Effector memory CD8-positive, alpha-beta T cell (primary cell): ENCODE measurements at places on chromosomes 12 and 14.

DNA sequence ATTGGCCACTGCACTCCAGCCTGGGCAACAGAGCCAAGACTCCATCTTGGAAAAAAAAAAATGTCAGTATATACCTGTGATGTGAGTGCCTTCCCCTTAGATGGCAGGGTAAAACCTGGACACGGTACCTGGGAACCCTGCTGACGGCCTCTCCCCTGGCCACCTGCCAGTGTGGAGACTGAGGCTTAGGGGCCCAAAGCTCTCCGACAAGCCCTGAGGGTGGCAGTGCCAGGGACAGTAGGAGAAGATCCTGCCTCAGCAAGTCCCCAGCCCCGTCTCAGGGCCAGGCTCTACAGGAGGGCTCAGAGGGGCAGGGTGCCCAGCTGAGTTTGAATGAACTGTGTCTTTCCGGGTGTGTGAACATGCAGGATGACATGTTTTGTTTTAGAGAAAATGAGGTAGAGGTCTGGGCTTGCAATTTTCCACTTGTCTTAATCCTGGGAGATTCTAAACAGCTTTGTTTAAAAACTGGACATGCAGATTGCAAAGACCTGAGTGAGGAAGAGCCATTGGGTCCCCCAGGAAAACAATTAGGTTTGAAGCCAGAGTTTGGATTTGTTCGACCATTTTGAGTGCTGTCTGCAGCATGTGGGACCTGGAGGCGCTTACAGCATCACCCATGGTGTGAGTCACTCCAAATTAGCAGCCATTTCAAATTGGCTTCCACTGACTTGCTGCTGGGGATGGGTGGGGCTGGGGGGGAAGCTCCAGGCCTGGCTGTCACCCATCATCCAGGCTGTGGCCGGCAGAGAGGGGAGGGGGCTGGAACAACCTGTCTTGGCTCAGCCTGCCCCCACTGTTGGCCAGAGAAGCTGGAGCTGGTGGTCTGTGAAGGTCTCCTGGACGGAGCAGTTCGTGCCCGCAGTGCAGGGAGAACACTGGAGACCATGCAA is 10.8 kb downstream of the TSPAN9 start:
- DNase-seq = no peak

- DNase-seq = no peak
Measured at GRCh38 chr12:113854385-113855142, 111.6 kb downstream of the RBM19 start.

DNA sequence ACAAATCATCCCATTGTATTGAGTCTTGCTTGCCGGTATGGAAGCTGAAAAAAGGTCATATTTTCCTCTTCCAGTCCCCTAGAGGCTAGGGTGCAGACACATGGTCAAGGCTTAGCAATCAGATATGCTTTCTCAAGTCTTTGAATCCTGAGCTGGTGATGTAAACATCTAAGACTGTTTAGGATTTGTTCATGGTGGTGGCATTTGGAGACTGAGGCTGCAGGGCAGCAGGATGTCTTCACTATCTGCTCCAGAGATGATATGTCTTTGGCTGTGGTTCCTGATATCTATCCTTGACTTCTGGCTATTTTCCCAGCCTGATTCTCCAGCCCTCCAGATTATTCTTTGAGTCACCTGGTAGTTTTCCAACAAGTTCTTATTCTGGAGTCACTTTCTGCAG is 50.5 kb upstream of the DACT1 start:
- no peak for DNase-seq

DNA sequence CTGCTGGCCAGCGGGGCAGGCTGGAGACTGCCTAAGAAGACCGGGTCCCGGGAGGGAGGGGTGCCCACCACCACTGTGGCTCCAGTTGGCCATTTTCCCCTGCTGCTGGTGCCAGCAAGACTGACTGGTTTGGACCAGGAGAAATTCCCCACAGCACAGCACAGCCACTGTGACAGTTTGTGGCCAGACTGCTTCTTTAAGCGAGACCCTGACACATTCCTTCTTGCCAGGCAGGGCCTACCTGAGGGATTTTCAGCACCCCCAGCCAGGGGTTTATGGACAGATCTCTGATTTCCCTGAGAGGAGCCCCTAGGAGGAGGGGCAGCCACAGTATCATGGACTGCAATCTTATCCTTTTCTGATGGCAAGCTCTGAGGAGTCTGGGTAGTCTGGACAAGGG is 15.5 kb downstream of the GLIPR1L1 start:
- DNase-seq = no peak

- no peak for DNase-seq
Measured at GRCh38 chr12:104602896-104603295, 146.1 kb downstream of the CHST11 start.

GRCh38 chr12:96902076-96902475 is 5.0 kb upstream of the NEDD1 start:
- no peak for DNase-seq

DNA sequence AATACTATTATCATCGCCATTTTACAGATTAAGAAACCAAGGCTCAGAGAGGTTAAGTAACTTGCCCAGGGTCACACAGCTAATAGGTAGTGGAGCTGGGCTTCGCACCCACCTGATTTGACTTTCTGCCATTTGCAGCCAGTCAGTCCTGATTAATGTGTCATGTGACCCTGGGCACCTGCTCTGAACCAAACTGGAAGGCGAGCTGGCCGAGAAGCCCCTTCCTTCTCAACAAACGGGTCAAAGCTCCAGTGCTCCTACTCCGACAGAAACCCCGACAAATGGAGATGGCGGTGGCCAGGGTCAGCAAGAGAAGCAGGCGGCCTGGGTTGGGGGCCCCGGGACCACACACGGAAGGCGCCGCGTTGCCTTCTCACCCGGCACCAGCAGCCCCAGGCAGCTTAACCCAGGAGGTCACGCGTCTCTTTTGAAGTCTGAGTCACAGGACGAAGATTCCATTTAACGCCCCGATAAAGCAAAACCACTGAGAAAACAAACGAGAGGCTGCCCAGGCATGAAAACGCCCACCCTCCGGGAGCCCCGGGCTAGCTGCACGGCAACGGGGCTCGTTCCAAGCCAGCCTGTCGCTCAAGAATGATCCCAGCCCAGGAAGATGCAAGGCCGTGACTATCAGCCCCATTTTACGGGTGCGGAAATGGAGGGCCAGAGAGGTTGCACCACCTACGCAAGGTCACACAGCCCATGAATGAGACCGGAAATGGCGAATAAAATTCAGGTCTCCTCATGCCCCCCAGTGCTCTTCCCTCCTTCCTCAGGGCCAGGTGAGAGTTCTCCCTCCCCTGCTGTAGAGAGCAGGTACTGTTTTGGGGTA is 124.8 kb downstream of the SCARB1 start:
- no peak for DNase-seq

DNA sequence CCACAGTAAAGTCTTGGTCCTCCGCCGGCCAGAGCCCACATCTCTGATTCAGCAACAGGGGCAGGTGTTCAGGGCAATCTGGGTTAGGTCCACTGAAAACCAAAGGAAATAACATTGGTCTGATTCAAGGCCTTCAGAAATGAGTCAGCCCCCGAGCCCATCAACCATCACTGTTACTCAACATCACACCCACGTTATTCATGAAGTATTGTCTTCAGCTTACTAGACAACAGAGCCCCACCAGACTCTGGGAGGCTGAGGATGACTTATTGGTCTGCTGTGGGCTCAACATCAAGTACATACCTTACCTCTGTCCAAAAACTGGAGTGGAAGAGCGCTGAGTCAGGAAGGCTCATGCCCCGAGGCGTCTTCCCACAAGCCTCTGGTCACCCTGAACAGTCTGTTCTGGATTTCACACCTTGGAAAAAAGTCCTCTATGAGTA is 97.5 kb downstream of the ZFP36L1 start:
- no peak for DNase-seq

GRCh38 chr12:33061844-33062243 is 165.3 kb upstream of the PKP2 start:
- DNase-seq = no peak

- no peak for DNase-seq
Measured at GRCh38 chr14:97724265-97724731, 927.1 kb downstream of the VRK1 start.

DNA sequence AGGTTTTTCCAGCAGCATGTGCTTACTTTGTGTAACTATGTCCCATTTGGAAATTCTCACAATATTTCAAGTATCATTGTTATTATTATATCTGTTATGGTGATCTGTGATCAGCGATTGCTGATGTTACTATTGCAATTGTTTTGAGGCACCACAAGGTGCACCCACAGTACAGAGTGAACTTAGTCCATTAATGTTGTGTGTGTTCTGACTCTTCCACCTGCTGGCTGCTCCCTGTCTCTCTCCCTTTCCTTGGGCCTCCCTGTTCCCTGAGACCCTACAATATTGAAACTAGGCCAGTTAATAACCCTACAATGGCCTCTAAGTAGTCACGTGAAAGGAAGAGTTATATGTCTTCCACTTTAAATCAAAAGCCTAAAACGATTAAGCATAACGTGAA is 153.9 kb downstream of the PIK3C2G start:
- no peak for DNase-seq

GRCh38 chr14:89236851-89237250 is 180.2 kb downstream of the FOXN3 start:
- no peak for DNase-seq

- DNase-seq = no peak
Measured at GRCh38 chr12:67832155-67832554, 157.1 kb upstream of the IFNG-AS1 start.

GRCh38 chr14:85991156-85991555 is 461.2 kb downstream of the FLRT2 start:
- DNase-seq = no peak

GRCh38 chr14:21990116-21990515 is 316.5 kb upstream of the OR4E1 start:
- no peak for DNase-seq

DNA sequence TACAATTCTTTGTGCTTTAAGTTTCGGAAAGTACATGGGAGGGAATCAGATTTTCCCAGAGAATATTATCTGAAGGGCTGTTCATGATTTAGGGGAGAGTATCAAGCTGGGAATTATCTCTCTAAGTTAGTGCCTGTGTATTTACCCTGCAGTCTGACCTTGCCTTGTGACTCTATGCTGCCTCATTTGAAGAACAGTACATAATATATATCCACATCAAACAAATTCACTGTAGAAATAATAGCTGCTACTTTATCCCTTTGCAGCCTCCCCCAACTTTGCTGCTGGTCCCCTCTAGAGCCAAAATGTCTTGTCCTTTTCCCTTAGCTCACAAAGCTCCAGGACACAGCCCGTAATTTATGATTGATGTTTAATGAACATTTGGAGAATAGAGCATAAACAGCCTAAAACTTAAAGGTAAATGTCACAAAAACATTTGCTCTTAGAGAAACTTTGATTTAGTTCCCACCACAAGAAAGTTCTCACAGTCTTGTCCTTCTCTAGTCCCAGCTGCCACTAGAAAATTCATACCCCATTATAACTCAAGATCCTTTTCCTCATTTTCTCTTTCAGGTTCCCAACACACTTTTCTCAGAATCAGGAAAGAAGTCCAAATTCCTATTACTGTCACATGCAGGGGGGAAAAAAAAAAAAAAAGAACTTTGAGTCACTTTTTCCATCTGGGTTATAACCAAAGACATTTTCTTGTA is 1009.6 kb downstream of the FLRT2 start:
- no peak for DNase-seq

DNA sequence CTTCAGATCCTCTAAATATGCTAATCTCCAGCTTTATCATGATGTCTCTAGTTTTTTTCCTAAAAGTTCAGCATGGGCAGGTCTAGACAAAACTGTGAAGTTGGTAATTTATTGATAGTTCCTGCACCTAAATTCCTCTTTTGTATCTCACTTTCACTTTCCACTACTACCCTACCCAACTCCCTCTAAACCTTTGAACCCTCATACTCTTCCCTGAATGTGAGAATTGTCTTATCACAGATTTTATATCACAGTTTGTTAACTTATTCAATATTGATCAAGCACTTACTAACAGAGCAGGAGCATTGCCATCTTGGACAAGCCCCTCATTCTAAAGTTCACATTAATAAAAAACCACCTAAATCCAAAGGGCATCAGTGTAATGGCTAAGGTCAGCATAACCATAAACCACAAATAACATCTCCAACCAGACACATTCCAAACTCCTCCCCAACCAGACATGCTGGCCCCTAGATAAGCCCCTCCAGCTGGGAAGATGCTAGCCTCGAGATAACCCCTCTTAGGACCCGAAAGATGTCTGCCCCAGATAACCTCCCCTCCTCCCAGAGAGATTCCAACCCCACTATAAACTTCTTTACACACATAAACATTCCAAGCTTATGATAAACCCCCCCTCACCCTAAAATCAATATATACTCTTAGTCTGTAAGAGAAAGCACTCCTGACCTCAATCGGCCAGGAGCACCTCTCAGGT is 78.7 kb downstream of the FSCB start:
- no peak for DNase-seq

DNA sequence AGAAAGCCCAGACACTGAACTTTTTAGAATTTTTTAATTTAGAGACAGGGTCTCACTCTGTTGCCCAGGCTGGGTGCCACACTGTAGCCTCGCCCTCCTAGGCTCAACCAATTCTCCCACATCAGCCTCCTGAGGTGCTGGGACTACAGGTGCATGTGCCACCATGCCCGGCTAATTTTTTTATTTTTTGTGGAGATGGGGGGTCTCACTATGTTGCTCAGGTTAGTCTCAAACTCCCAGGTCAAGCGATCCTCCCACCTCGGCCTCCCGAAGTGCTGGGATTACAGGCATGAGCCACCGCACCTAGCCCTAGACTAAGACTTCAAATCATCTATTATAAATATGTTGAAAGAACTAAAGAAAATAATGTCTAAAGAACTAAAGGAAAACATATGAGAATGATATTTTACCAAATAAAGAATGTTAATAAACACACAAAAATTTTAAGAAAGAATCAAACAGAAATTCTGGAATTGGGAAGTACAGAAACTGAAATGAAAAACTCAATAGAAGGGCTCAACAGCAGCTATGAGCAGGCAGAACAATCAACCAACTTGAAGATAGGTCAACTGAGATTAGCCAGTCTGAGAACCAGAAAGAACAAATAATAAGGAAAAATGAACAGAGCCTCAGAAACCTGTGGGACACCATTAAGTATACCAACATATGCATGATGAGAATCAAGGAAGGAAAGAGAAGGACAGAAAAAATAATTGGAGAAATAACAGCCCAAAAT is 26.2 kb upstream of the AP4S1 start:
- DNase-seq = no peak

- no peak for DNase-seq
Measured at GRCh38 chr14:35339761-35340406, 47.7 kb downstream of the PSMA6 start.

GRCh38 chr12:49673446-49674317 is 33.5 kb downstream of the FMNL3 start:
- DNase-seq = no peak

DNA sequence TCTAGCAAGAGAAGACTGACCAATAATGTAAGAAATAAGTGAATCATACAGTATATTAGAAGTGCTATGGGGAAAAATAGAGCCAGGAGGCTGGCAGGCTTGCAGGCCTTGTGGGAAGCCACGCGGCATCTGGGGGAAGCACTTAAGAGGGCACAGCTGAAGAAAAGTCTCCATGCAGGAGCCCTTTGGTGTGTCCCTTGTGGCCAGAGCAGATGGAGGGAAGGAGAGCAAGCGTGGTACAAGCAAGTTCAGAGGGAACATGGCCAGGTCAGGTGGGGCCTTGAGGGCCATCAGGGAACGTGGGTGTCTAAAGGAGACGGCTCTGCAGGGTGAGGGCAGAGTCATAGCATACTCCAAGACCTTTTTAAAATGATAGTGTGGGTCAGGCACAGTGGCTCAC is 51.7 kb downstream of the LRRC74A start:
- DNase-seq = no peak

GRCh38 chr14:50082784-50083466 is 33.4 kb downstream of the VCPKMT start:
- peak; percentile 81 for DNase-seq

GRCh38 chr14:50828721-50829488 is 2.1 kb downstream of the NIN start:
- no peak for DNase-seq

GRCh38 chr14:33393231-33393894 is 454.7 kb downstream of the NPAS3 start:
- DNase-seq = no peak
